ENCODE measurements at places on chromosomes 1 and 21.
A peak's percentile ranks its signal among the peaks of the same experiment; 100 is the strongest.

GRCh38 chr21:38875694-38876492 is 70.2 kb downstream of the ETS2 start:
- no peak for DNase-seq

- no peak for DNase-seq
Measured at GRCh38 chr1:26530410-26530894, 891 bp downstream of the RPS6KA1 start.

DNA sequence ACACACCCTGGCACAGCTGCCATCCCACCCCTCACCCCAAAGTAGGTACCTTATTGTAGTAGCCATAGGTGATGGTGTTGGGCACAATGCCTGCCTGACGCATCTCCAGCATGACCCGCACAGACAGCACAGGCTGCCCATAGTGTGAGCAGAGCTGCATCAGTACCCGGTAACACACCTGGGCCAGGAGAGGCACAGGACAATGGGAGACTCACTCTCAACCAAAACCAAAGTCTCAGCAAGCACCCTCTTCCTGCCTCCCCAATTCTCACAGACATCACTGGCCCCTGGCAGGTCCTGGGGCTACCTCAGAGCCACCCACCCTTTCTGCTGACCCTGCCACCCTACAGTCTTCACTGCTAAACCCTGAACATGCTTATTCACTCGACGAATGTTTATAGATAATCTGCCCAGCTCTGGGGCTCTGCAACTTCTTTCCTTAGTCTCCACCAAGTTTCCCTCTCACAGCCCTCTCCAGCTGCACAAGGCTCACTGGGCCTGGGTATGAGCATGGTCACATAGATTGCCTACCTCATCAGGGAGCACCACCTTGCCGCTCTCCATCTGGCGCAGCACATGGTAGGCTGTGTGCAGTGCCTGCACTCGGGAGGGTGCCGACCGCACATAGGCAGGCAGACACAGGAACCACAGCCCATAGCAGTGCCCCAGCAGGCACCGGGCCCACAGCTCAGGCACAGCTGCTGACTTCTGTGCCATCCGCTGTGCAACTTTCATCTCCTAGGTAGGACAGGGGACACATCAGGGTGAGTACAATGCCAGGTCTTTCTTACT is 10.3 kb downstream of the DENND4B start:
- DNase-seq, result no peak

DNA sequence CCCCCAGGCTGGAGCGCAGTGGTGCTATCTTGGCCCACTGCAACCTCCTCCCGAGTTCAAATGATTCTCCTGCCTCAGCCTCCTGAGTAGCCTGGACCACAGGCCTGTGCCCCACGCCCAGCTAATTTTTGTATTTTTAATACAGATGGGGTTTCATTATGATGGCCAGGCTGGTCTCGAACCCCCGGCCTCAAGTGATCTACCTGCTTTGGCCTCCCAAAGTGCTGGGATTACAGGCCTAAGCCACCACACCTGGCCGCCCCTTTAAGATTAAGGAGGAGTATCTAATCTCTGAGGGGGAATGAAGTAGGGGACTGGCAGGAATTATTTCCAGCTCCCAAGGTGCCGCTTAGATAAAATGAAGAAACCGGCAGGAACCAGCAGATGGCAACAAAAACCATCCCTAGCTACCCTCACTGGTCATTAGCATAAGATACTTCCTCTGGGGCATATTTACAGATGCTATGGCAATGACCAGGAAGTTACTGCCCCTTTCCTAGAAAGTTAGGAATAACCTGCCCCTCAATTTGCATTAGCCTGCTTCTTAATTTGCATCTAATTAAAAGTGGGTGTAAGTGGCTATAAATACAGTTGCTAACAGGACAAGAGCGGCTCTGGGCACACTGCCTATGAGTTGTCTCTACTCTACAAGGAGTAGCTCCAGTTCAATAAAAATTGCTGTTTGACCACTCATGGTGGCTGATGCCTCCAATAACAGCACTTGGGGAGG is 7.1 kb upstream of the NSUN4 start:
- peak; percentile 58 for DNase-seq

GRCh38 chr1:91201176-91201575 is 179.3 kb upstream of the ZNF644 start:
- DNase-seq, result no peak

GRCh38 chr1:43831851-43832250 is 101.8 kb upstream of the ARTN start:
- DNase-seq, result no peak

DNA sequence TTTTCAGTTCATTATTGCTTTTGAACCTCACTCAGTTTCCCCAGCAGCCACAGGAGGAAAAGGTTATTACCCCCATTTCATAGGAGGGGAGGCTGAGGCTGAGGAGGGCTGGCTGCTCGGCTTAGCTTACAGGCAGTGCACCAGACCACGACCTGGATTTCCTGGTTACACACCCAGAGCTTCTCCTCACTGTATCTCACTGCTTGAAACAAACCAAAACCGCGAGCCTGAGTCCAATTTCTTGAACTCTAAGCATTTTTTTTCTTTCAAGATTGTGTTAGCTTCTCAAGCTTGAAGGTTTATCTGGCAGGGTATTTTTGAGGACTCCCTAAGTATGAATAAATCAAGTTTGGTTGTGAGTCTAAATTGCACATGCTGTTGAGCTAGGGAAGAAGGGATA is 188.9 kb upstream of the EDN2 start:
- DNase-seq, result no peak

- no peak for DNase-seq
Measured at GRCh38 chr1:235697508-235697907, 47.9 kb upstream of the GNG4 start.

DNA sequence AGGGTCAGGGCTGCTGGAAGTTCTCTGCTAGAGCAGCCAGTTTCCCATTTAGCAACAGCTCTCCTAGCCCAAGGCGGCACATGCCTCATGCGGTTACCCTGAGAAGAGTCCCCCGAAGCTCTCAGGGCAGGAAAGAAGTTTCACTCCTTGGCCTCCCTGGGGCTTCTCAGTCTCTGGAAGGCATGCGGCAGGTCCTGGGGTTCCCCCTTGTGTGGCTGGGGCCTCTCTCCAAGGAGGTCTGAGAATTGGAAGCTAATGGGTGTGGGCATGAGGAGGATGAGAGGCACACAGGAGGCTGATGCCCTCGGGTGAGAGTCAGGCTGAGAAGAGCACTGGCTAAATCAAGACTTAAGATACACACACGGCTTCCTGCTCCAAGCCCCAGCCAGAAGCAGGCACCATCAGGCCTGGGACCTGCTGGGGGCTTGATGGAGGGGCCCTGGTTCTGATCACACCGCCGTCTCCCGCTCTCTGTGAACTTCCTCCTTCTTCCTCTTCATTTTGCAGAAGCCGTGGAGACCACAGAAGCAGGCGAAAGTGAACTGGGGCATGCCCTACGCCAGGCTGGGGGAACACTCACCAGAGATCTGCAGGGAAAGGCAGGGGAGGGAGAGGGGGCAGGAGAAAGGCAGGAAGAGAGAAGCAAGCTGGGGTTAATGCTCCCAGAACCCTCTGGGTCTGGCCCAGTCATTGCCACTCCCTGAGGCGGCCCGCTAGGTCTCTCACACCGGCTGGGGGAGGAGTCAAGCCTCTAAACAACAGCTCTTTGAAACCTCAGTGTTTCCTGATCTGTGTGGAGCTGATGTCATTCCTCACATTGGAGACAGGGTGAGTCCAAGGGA is 15.1 kb downstream of the BLACAT1 start:
- DNase-seq, result no peak

DNA sequence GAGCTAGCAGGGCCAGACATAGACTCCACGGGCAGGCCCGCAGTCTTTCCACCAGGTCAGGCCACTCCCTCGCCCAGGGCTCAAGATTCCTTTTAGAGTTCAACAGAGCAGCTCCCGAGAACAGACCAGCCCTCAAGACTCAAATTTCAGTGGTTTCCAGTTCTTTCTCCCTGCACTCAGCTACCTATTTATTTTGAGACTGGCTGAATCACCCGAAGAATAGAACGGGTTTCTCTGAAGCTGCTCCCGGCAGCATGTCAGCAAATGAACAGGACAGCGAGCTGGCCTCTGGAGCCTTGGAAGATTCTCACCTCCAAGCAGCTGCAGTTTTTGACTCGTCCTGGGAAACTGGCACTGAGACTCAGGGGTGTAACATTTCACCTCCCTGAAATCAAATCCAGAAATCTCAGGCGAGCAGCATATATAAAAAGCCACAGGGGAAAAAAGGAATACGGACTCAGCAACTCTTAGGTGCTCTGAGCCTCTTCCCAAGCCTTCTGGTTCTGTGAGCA is 177.9 kb downstream of the CLIC6 start:
- peak; percentile 58 for DNase-seq

DNA sequence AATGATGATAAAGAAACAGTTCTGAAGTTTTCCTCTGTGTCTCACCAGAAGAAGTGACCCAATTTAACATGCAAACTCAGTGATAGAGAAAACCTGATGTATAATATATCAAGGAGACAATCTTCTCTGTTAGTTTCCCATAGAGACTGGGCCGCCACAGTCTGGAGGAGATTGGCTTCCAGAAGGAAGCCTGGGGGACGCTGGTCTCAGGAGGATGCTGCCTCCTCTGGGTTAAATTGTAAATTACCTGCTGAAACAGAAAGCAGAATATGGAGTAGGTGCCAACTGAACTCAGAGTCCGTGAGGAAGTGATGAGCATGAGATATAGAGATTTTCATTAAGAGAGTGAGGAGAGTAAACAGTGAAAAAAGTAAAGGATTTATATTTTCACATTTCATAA is 15.8 kb downstream of the OR14I1 start:
- no peak for DNase-seq

DNA sequence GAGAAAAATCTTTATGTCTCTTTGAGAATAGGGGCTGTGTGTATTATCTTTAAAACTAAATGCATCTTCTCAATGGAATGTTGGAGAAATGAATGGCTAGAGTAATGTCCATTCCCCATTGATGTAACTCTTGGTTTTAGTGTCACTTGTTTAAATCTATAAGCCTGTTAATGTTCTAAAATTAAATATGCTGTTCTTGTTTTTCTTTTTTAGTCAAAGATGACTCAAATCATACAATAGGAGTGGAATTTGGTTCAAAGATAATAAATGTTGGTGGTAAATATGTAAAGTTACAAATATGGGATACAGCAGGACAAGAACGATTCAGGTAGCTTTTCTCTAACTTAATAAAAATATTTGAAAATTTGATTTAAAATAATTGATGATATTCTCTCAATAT is 17.6 kb downstream of the RAB4A start:
- DNase-seq, result no peak

DNA sequence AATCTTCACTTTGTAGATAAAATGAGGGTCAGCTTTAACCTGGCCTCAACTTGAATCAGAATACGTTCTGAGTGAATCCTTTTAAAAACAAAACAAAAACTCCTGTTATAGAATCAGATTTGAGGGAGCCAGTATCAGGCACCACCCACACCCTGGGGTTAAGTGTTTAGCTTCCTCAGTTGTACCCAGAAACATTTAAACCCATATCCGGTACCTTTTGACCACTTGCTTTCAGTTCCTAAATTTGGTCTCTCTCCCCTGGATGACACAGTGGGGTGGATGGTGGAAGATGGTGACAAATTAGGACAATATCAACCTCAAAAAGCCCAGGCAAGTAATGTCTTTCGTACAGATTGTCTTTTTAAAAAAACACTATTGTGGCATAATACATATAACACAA is 10.4 kb downstream of the KLHDC7A start:
- DNase-seq, result no peak

DNA sequence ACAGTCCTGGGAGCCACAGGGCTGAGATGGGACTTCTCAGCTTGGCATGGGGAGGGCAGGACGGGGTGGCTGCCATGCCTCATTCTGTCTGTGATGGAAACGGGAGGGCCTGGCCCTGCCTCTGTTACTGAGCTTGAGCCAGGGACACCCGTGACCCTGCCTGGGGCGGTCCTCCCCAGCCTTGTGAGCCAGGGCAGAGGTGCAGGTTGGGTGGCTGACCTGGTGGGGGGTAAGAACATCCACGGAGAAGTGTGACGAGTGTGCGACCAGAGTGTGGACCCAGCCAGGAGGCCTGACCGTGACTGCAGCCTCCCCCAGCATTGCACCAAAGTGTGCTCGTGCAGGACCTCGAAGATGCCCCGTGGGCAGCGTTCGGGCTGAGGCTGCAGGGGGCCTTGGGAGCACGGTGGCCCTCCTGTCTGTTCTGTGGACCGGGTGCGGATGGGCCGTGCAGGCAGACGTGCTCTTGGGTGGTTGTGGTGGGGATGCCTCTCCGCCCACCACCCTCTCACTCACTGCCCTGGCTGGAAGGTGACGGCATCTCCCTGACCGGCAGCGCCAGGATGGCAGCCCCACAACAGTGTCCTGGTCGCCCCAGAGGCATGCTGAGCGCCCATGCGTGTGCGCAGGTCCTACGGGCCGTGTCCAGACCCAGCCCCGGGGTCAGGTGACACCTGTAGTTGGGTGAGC is 45.4 kb downstream of the SKI start:
- no peak for DNase-seq

GRCh38 chr1:32894019-32894600 is 7.1 kb downstream of the TMEM54 start:
- no peak for DNase-seq

- DNase-seq, result no peak
Measured at GRCh38 chr1:226476648-226477319, 68.9 kb upstream of the PARP1 start.

GRCh38 chr1:166322470-166322869 is 155.7 kb upstream of the FAM78B start:
- no peak for DNase-seq

- DNase-seq, result no peak
Measured at GRCh38 chr1:236522937-236523703, 662 bp upstream of the LGALS8 start.

GRCh38 chr1:201593200-201593921 is 54.4 kb downstream of the NAV1 start:
- DNase-seq, result peak; percentile 93

DNA sequence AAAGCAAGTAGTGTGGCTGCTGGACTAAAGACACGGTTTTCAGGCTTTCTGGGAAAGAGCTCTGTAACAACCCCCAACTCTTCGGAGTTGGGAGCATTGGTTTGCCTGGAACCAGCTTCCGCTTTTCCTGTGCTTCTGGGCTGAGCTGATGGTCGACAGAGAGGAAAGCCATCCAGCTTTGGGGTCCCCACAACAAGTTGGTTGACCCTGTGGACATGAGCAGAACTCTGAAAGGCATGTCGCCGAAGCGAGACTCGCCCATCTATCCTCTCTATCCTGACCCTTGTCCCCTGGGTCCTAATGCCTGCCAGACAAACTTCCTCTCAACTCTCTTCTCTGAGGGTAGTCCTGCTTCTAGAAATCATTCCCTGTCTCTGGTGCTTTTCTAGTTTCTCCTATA is 31.9 kb upstream of the FCGR2A start:
- DNase-seq, result no peak

DNA sequence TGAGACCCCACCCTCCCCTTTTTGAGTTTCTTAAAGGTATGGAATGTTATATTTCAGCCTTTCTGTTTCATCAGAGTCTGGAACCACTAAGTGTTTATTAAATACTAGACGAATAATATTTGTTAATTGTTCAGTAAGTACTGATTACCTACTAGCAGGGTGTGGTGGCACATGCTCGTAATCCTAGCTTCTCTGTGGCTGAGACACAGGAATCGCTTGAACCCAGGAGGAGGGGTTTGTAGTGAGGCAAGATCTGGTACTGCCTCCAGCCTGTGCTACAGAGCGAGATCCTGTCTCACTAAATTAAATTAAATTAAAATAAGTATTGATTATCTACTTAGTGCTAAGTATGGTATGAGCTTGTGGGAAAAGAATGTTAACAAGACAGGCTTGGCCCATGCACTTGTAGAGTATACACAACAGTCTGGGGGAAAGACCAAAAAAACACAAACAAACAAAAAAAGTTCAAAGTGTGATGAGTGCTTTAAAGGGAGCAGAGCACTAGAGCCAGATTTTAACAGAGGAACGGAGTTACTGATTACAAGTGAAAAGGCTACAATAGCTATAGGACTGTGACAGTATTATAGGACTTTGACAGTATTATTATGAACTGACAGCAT is 2.4 kb downstream of the CEPT1 start:
- no peak for DNase-seq

- no peak for DNase-seq
Measured at GRCh38 chr1:186519982-186520381, 59.1 kb upstream of the PDC start.
